Stimulated activated CD4-positive, alpha-beta T cell treated with anti-CD3 and anti-CD28 coated beads, Interleukin-4, amount 100 ng/mL, for 24 hours (primary cell): ENCODE measurements at places on chromosomes 2 and 18.

DNA sequence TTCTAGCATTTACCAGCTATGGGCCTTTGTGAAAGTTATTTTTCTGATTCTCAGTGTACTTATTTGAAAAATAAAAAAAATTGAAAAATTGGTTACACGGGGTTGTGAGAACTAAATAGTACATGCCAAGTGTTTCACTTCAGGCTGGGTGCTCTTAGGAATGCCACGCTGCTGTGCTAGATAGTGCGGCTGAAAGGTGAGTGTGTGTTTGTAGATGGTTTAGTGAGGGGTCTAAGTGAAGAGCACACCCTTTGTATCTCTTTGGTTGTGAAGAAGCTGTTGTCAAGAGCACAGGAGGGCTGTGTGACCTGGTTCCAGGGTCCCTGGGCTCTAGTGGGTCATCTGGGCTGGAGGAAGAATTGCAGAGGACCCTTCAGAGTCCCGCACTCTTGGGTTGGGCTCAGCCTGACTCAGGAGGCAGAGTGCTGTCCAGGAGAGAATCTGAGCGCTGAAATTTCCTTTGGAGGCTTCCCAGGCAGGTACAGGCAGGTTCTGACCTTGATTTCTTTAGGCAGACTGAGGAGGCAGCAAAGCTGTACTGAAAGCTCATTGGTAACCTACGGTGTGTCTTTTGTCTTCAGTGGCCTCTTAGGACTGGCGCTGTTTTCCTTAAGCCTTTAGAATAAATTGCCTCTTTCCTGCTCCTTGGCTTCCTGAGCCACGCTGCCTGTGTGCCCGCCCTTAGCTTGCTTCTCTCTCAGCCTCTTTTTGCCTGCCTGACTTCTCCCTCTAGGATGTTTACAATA is 44.4 kb downstream of the MAP4K4 start:
- DNase-seq: no peak

- DNase-seq: no peak
These were observed 69.9 kb downstream of the MEMO1 start for GRCh38 chr2:31940920-31941319.

DNA sequence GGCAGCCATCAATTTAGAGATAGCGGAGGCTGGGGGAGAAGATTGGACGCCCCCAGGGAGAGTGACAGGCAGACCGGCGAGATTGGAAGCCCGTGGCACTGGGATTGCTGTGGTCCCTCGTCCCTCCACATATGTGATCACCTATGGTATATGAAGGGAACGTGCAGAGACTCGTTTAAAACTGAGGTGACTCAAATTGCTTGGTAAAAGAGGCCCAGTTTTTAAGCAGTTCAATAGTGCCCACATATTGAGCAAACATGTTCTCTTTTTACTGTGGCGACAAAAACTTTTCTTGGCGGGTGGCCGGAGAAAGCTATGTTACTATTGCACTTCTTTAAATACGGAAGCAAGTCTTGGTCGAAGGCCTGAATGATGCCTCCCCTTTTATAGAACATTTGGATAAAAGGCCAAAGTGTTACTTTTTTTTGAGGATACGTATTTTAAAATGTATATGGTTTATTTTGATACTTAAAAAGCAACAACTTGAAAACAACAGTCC is 9.1 kb downstream of the B3GNT2 start:
- DNase-seq: no peak

DNA sequence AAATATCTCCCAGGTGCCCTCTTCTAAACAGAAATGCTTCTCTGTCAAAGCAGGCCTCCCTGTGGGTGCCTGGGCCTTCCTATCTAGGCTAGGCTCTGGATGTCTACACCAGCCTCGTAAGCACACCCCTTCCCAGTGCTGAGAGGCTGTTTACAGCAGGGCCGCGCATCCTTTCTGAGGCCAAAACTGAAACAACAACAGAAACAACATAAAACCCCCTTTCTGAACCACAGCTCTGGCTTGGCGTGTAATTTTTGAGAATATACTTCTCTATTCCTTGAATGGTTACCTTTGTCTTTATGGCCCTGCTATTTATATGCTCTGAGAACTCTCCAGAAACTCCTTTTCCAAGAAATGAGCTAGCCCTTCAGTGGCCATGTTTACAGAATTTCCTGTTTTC is 118.4 kb downstream of the BCL2L11 start:
- DNase-seq: no peak

GRCh38 chr2:122993592-122993991 is 1031.5 kb upstream of the CNTNAP5 start:
- no peak for DNase-seq

GRCh38 chr2:177883177-177883576 is 189.4 kb downstream of the PDE11A start:
- DNase-seq: no peak

DNA sequence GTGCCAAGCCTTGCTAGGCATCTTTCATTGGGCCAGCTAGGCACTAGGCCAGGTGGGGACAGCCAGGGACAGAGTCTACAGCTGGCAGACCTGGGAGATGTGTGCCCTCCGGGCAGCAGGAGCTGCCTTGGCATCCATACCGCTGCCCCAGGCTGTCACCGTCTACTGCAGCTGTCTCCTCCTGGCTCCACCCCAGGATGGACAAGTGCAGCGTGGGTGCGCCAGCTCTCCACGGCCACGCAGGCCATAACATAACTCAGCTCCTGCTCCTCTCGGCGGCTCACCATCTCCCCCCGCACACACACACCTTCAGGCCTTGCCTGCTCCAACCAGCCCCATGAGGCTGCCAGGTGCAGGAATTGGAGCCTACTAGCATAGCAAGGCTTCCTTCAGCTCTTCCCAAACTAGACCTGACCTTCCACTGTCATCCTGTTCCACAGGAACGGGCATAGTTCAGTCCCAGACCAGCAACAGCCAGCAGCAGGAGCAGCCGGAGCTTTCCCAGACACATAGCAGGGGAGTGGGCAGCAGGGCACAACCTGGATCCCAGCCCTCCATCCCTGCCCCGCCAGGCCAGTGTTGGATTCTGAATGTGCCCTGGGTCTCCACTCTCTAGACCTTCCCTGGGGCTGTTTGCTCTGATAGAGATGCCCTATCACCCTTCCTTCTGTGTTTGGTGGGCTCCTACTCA is 2.5 kb upstream of the ADRA2B start:
- no peak for DNase-seq

DNA sequence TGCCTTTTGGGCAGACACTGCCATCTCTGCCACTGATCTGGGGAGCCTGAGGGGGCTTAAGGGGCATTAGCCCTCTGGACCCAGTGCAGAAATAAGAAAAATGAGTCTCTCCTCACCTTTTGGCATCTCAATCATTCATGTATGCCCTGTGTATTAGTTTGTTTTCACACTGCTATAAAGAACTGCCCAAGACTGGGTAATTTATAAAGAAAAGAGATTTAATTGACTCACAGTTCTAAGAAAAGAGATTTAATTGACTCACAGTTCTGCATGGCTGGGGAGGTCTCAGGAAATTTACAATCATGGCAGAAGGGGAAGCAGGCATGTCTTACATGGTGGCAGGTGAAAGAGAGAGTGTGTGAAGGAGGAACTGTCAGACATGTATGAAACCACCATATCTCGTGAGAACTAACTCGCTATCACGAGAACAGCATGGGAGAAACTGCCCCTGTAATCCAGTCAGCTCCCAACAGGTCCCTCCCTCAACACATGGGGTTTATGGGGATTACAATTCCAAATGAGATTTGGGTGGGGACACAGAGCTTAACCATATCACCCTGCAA is 21.5 kb downstream of the GKN2 start:
- no peak for DNase-seq

- no peak for DNase-seq
These were observed 159.1 kb upstream of the ALPP start for GRCh38 chr2:232219496-232219870.

DNA sequence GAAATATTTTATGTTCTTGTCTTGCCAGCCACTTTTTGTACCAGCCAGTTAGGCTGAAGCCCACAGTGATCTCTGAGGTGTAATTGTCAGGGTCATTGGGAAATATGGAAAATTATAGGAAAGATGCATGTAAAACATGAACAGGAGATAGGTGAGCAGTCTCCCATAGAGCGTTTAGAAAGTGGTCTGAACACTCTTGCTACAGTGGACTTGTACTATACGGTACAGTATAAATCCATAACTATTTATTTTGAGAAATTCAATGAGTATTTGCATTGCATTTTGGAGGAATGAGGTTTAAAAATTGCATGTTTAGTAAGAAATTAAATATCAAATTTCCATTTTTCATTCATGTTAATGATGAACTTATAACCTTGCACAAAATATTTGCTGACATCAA is 20.8 kb upstream of the MAP4K4 start:
- DNase-seq: no peak

GRCh38 chr2:121451398-121451797 is 79.3 kb upstream of the RNU4ATAC start:
- DNase-seq: no peak

DNA sequence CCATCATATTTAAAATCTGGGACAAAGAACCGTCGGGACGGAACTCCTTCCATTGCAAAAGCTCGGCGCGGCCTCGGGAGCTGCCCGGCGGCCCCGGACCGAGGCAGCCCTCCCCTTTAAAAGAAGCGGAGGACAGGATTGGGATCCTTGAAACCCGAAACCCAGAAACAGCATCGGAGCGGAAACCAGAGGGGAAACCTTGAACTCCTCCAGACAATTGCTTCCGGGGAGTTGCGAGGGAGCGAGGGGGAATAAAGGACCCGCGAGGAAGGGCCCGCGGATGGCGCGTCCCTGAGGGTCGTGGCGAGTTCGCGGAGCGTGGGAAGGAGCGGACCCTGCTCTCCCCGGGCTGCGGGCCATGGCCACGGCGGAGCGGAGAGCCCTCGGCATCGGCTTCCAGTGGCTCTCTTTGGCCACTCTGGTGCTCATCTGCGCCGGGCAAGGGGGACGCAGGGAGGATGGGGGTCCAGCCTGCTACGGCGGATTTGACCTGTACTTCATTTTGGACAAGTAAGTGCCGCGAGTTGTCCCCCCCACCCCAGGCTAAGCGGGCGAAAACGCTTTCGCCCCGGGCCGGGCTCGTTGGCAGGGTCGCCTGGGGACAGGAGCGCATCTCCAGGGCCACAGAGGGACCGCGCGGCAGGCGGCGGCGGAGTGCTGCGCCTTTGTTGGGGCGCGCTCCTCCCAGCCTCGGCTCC is at the start of gene ANTXR1:
Gene ANTXR1, plus strand, starts transcription at position 38 of the 698 bp plus-strand sequence. Its CDS starts 321 bp downstream, at position 359.
- DNase-seq: no peak

DNA sequence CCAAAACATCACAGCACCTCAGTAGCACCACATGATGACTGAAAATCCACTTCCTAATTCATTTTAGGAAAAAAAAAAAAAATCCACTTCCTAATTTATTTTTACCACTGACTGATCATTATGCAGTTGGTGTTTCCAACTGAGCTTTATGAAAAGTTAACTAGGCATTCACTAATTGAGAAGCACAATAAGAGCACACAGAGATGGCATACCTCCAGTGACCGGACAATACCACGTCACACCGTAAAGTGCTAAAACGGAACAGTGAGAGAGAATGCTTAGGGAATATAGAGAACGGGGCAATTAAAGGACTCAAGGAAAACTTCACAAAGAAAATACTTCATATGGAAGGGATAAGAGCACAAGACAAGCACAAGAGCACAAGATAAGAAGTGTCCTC is 212.5 kb downstream of the NBAS start:
- DNase-seq: no peak

- DNase-seq: no peak
These were observed 30.0 kb upstream of the CFAP36 start for GRCh38 chr2:55489467-55490062.

DNA sequence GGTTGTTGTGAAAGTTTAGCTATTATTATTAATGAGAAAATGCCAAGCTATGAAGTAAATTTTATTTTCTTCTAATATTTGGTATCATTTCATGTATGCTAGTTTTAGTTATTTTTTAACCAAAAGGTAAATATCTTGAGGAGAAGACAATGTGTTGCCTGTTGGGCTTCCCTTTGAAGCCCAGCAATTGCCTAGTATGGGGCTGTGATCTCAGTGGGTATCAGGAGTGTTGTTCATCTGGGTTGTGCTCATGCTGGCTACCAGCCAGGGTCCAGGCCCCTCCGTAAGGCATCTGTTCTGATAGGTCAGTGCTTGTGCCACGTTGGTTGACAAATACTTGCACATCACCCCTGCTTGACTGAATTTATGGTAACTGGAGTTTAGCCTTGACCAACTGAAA is 38.0 kb upstream of the DARS1 start:
- no peak for DNase-seq

DNA sequence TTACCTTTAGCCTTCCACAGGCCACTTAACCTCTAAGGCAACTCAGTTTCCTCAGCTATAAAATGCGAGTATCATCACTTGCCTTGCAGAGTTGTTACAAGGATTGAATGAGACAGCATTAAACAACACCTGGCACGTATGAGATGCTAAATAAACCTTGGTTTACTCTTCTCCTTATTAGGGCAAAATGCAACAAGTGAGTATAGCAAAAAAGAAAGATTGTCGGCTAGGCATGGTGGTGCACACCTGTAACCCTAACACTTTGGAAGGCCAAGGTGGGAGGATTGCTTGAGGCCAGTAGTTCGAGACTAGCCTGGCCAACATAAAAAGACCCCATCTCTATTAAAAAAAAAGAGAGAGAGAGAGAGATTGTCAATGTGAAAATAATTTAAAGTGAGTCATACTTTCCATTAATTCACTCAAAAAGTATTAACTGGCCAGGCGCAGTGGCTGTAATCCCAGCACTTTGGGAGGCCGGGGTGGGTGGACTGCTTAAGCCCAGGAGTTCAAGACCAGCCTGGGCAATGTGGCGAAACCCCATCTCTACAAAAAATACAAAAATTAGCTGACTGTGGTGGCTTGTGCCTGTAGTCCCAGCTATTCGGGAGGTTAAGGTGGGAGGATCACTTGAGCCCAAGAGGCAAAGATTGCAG is 8.0 kb downstream of the ATAD2B start:
- DNase-seq: no peak

DNA sequence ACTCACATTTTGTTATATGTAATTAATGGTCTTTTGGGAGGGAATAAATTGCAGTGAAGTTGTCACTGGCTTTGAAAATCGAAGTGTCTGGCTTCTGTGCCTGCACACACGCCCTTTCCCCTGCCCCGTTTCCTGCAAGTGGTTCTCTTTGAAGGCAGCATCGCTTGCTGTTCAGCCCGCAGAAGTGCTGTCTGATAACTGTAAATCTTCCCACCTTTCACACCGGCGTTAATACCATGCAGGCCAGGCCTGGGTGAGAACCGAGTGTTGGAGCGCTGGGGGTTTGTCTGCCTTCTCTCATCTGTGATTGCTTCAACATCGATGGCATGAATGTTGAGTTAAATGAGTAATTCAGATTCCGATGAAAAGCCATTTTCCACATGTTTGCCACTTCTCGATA is 37.9 kb upstream of the RPL31 start:
- no peak for DNase-seq

DNA sequence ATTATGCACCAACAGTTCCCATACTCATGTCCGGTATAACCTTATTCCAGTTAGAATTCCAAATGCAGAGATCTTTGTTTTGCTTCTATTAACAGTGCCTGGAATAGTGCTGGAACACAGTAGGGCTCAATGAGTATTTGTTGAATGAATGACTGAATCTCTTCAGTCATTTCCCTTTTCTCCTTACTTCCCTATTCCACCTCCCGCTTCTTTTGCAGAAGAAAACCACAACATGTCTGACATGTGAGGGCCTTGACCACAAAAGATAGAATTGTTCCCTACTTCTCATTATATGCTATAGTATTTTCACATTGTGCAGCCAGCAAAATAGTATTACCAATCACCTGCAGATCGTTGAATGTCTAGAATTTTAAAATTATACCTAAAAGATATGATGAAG is 19.5 kb upstream of the HNRNPLL start:
- no peak for DNase-seq

- no peak for DNase-seq
These were observed 15.6 kb upstream of the MAP3K20 start for GRCh38 chr2:173059971-173060461.

- no peak for DNase-seq
These were observed 438.6 kb upstream of the HNMT start for GRCh38 chr2:137525641-137526190.
